ENCODE measurements at places on chromosomes 7 and 10.

GRCh38 chr7:4801839-4802231 lies 26.4 kb downstream of the AP5Z1 start:
- no peak for DNase-seq

GRCh38 chr7:20475756-20476155 lies 139.7 kb upstream of the ABCB5 start:
- no peak for DNase-seq

- no peak for DNase-seq
Measured at GRCh38 chr7:143379611-143380259, 1.4 kb upstream of the ZYX start.

GRCh38 chr10:3213208-3213607 lies 40.6 kb upstream of the PITRM1 start:
- no peak for DNase-seq

DNA sequence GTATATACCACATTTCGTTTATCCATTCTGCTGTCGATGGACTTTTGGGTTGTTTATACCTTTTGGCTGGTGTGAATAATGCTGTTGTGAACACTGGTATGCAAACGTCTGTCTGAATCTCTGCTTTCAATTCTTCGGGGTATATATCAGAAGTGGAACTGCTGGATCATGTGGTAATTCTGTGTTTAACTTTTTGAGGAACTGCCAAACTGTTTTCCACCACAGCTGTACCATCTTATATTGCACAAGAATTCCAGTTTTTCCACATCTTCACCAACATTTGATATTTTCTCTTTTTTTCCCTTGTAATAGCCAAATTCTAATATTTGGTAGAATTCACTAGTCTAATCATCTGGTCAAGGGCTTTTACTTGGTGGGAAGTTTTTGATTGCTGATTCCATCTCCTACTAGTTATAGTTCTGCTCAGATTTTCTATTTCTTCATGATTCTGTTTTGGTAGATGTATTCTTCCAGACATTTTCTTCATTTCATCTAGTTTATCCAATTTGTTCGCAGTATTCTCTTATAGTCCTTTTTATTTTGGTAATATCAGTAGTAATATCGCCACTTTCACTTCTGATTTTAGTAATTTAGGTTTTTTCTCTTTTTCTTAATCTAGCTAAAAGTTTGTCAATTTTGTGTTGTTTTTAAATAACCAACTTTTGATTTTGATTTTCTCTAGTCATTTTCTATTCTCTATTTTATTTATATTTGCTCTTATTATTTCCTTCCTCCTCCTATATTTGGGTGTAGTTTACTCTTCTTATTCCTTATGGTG lies 271.2 kb downstream of the ZEB1 start:
- DNase-seq, result no peak

Measured in LoVo (cell line).